ENCODE measurements at places on chromosomes 6 and 20.
A peak's percentile ranks its signal among the peaks of the same experiment; 100 is the strongest.

GRCh38 chr20:53284256-53284655, 309.4 kb downstream of the ZNF217 start:
- no peak for DNase-seq

DNA sequence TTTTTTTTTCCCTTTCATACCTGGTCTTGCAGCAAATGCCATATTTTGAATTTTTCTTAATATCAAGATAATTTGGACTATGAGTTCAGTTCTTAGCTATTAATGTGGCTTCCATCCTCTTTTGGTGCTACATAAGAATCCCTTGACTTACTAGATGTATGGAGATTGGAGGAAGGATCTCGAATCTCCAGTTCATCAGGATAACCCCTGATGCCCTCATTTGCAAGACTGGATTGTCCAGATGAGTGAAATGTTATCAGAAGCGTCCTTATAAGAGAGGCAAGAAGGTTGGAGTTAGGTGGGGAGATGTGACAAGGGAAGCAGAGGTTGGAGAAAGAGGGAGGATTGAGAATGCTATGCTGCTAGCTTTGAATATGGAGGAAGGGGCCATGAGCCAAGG, 499.6 kb upstream of the SYNCRIP start:
- no peak for DNase-seq

GRCh38 chr20:1469925-1470571, 3.4 kb upstream of the NSFL1C start:
- peak; percentile 98 for DNase-seq

DNA sequence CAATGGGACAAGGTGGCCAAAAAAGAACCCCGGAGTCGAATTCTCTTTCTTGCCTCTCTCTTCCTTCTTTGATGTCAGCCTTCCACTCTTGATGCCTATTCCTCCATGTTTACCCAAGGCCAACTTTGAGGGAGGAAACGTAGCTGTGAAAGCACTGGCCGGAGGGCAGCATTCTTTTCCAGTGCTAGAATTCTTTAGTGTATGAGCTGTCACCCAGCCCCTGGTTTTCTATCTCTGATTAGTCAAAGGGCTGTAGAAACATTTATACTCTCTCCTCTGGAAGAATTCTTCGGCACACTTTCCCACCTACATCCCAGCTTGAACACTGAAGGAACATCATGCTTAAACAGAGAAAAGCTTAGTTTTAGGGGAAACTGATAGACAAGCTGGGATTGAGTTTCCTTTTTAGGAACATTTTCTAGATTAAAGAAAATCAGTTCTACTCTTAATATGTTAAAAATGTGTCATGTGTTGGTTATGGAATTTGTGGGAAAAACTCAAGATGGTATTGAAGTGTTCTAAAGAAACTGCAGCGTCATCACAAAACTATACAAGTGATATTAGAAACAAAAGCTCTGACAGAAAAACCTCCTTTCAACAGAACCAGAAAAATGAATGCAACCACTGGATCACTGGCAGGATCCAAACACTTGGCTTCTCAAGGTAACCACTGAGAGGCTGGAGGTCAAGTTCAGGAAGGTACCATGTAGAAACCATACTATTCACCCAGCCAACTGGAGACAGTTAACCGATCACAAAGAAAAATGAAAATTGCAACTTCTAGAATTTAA, 20.7 kb upstream of the UTRN start:
- peak; percentile 70 for DNase-seq

DNA sequence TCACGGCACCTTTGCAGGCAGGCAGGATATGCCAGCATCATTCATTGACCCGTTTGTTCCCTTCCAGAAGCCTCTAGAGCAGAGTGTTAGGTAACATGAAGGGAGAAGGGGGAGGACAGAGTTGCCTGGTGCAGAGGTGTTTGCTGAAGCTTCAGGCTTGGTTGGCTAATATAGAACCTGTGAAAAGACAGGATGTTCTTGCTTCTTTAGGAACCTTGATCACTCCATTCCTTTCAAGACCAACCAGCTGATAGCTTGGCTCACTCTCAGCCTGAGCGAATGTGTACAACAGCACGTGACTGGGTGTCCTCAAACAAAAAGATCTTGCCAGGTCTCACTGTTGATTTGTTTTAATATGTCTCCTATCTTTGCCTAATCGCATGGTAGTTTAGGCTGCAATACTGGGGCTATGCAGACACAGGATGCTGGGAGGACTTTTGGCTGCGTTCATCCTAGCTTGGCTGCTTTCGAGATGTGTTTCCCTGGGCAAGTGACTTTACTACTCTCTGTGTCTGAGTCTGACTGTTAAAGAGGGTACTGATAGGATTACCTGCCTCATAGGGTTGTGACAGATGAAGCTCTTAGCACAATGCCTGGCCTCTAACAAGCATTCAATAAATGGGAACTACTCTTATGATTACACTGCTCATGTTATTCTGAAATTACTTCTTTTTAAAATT, 16.0 kb downstream of the SHLD1 start:
- no peak for DNase-seq

DNA sequence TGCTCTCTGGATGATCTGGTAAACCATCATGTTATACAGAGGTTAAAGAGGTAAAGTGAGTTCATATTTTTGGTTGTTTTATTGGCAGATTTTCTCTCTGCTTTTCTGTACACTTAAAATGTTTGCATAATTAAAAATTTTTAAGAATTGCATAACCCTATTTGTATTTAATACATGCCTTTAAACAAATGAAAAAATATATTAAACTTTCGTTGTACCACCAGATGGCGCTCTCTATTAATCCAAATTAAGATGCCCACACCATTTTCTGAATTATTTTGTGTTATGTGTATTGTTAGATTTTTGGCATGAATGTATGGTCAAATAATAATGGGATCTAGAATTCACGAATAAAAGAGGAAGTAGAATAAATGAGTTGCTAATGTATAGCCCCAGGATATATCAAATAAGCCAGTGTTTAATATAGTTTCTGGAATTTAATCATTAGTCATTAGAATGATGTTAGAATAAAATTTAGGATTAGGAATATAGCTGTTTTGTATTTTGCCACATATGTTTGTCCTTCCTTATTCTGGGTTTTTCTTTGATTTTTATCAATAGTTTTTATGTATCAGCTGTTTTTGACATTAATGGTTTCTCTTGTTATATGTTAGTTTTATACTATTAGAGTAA, 38.9 kb downstream of the SMAP1 start:
- peak; percentile 20 for DNase-seq

DNA sequence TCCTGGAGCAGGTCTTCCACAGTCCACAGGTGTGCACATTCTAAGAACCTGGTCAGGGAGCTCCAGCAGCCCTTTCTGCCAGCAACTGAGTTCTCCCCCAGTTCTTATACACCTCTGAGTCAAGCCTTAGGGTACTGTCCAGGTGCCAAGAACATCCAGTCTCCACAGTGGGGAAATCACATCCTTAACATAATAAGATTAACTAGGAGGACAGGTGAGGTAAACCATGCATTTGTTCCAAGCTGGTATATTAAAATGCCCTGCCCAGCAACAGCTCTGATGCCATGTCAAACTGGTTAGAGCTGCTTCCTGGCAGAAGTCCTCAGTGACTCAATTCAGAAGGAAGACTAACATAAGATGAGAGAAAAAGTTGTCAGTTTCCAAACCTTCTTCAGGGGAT, 303.9 kb upstream of the SGK1 start:
- no peak for DNase-seq

DNA sequence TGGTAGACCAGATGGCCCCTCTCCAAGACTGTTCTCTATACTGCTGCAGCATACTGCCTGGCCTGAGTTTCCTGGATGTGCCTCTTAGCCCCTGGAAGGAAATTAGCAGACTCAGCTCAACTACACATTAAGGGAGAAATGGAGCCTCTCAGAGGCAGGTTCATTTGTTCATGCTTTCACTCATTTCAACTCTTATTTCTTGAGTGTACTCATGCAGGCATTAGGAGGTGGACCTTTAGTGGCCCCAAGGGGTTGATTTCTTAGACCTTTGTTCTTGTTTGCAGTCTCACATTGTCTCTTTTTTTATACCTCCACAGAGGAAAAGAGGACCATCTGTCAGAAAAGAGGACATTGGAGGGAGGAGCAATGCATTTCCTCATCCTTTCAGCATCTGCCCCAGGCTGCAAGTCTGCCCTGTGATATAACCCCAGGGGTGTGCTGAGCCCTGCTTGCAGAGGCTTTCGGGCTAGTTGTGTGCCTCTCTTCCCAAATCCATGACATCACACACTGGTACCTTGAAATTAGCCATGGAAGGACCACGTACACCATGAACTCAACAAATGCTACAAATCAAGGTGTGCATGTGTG, 456.2 kb downstream of the CD83 start:
- DNase-seq: no peak

- no peak for DNase-seq
These were observed 260.9 kb downstream of the TENT5A start for GRCh38 chr6:81491454-81492101.

GRCh38 chr20:57323034-57323433, 6.6 kb upstream of the SPO11 start:
- no peak for DNase-seq
